ENCODE measurements at places on chromosomes 5 and 9. TPM values are rescaled to one million over a fixed set of nuclear protein-coding genes. Genes with fewer than 3 reads are reported as not detected.

DNA sequence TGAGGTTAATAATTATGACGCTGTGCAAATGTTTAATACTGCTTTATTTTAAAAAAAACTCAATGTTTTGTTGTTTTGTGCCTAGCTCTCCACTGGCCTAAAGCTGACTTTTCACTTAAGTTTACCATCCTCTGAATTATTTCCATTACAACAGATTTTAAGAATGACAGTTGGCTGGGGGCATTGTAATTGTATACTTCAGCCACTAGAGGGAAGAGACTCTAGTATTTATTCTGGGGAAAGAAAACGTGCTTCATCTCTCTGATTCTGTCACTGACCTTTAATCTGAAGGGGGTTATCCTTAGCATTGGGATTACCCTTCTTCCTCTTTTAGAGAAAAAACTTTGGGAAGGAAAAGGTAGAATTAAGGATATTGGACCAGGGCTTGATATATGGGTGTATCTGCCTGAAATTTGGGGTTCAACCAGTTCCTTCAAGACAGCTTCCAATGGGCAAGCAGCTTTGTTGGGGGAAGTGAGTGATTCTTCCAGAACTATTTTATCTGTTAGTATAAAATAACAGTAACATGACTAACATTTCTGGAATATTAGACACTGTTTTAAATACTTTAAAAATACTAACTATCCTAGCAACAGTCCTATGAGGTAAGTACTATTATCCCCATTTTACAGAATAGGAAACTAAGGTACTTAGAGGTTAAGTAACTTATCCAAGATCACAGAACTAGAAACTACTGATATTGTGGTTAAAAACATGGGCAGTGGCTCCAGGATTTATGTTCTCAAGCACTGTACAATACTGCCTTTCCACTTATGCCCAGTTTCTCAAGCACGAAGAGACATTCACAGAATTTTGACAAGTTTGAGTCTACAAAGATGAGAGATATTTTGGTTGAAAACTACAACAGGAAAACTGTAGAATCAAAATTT lies 208.4 kb downstream of the CD180 start:
- DNase-seq: peak; percentile 38

DNA sequence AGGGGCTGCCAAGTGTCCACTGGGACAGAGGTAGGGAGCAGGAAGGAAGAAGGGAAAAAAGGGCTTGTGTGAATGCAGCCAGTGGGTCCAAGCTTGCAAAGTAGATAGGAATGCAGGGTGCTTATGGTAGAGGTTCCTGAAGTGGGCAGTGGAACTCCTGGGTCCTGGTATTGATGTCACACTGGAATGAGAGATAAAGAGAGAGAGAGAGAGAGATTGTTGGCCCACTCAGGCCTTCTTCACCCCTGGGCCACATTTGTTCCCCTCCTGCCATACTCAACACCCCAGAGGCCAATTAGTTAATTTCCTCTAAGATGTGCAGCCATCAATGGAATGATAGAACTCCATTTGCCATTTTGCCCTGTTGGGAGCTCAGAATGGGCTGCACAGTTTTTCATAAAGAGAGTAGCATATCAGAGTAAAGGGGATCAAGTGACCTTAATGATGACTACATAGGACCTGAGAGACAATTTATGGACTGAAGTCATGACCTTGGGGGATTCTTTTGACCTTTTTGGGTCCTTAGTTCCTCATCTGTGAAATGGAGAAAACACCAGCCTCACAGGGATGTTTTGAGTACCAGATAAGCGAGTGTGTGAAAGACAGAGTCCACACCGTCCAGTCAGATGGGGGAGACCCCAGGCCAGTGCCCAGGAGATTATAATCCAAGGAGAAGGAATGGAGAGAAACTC lies 52.9 kb downstream of the PPARGC1B start:
- DNase-seq: no peak

GRCh38 chr9:108386032-108386431 lies 469.8 kb downstream of the ACTL7B start:
- no peak for DNase-seq

DNA sequence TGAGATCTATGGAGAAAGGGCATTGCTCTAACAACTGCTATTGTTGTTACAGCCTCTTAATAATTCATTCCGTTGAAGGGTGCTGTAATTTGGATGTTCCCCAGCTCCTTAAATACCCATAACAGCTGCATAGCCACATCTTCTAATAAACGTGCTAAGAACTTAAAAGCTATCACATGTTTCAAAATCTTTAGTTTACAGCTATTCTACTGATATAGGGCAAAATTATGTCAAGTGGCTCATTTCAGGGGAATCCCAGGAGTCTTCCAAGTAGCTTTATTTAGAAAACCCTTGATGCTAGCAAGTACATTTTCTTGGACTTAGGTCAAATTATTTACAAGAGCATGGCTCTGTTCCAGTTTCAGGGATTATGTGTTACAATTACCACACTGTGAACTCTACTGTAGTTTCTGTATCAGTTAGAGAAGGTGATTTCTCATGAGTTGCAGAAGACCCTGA lies 990.4 kb upstream of the ACO1 start:
- peak; percentile 73 for DNase-seq

GRCh38 chr5:31861601-31862000 lies 222.7 kb downstream of the PDZD2 start:
- DNase-seq: no peak

- no peak for DNase-seq
Observed at GRCh38 chr9:14063756-14064155, 250.2 kb downstream of the NFIB start.

- DNase-seq: no peak
Observed at GRCh38 chr5:108216890-108217289, 165.0 kb downstream of the FBXL17 start.

GRCh38 chr5:36198281-36198680 lies 43.4 kb downstream of the NADK2 start:
- DNase-seq: no peak

DNA sequence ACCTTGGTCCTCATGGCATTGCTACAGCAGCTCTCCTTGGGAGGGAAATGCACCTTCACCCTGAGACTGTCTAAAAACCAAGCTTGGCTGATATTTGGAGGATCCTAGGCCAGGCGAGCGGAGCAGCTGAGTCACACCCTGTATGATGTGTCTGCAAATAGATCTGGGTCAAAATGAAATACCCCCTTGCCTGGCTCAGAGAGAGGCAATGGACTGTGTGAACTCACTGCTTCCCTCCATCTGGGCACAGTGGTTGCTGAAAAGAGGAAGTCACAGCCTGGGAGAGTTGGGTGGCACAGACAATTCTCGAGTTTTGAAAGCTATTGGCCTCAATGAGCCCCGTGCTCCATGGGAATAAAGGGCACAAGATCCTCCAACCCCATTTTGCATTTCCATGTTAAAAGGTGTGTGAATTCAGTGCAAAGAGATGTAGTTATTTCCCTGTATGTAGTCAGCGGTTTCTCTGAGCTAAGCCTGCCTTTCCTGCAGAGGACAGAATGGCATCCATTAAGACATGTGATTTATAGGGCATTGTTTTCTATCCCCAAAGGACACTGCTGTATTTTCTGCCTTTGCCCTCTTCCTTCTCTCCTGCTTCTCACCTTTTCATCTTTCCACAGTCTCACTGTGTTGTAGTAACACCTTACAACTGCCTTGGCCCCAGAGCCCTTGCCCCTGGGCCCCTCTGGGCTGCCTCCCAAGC lies 177.2 kb downstream of the GADD45G start:
- DNase-seq: no peak

DNA sequence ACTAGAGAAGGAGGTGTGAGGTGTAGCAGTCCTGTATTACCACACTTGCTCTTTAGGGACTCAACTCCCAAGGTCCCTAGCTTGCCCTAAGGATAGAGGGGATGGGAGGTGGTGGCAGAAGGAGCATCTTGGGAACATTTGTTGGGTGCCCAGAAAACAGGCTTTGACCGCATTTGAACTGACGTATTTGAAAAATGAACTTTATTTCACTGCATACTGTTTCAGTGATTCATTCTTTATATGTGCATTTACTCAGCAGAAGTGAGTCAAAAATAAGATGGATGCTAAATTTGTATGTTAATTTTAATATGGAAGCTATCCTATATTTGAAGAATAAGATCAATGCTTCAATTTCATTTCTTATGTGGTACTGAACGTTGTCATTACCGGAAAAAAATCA lies 18.7 kb downstream of the DMRT3 start:
- DNase-seq: no peak

DNA sequence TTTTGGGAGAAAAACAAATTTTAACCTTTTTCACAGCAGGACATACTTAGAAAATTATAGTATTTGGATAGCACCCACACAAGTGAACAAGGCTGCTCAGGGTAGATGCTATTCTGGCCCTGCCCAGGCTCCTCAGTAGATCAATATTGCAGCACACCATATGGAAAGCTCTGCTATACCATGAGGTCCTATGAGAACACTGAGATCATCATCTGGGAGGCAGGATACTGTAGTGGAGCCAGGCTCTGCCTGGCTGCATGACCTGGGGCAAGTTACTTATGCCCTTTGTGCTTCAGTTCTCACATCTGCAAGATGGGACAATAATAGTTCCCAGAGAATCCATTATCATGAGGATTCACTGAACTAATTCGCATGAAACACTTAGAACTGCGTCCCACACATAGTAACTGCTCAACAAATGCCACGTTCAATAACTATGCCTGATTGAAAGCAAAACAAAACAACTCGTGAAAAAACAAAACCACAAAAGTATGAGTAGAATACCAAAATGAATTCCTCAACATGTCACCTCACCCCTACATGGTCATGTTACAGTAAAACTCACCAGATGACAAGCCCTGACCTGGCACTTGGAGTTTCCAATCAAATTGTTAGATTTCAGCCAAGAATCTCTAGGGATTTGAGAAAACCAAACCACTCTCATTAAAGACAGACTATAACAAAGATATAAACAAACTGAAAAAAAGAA lies 31.9 kb downstream of the ARSB start:
- DNase-seq: no peak

DNA sequence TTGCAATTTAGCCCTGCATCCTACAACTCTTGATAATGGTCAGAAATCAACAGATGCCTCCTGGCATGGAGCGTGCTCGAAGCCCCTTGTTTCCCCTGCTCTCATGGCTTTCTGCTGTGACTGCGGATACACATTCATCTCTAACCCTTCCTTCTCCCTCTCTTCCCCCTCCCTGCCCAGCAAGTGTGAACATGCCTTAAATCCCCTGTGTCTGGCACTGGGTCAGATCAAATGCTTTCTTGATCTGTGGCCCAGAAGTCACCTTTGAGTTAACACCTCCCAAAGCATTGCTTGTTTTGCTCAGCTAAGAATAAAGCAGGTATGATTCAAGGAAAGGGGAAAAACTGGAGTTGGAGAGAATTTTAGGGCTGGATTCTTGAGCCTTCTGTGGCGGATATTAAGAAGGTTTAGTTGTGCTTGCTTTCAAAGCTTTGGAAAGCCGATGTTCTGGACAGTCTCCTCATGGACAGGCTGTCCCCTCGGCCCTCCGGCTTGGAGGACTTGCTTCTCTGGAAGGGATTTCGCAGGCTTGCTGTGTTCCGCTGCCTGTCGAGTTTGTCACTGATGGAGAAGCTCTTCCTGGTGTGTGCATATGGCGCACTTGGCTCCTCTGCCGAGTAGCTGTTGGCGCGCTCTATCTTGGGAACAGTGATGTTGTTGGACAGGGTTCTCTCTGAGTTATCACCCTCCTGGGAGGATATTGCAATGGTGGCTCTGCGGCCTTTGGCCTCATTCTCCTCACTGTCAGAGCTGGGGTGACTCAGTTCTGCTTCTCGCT lies 121.3 kb upstream of the KLF9 start:
- no peak for DNase-seq

GRCh38 chr9:120635011-120635410 lies 55.0 kb upstream of the CDK5RAP2 start:
- DNase-seq: no peak

DNA sequence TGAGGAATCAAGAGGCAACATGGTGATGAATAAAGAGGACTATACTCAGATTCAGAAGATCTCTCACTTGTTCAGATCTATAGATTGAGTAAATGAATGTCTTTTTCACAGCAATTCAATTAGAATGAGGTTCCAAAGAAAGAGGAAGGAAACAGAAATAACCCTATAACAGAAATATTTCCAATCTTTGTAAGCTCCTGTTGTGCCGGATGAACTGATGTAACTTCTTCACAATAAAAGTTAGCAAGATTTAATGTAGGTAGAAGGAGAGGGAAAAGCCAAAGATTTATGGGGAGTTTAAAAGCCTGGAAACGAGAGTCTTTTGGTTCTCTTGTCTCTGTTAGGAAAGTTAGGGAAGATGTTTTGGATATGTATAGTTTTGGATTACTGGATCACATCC lies 92.1 kb downstream of the PBX3 start:
- DNase-seq: no peak

GRCh38 chr9:133269537-133270362 lies 5.3 kb downstream of the ABO start:
- no peak for DNase-seq

DNA sequence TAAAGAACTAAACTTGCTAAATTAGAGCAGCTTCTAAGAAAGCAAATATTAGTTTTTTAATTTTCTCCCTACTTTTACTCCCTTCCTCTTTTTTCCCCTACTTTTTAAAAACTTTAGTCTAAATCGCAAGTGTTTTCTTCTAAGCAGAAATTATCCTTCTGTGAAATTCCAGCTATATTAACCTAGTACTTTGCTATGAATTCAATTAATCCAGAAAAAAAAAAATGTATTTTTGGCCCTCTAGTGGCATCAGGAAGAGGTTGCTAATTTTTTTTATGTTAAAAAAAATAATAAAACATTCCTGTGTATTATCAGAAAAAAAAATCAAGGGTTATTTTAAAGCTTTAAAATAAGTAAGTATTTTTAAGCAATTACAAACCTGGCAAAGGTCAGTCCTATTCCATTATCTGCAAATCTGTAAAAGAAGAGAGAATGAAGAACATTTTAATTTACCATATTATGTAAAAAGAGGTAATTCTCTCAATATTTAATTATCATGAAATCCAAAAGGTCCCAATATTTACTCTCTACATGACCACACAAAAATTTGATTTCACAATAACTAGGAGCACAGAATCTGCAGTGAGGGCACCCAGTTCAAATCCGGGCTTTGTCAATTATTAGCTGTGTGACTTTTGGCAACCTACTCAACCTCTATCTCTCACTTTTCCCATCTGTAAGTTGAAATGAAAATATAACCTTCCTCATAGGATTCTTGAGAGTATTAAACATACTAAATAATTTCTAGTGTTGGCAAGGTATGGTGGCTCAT lies 52.0 kb downstream of the CEMIP2 start:
- no peak for DNase-seq

The ACOT12 gene
- not detected for total RNA-seq

The STOM gene
- 162 TPM for total RNA-seq

The SNCAIP gene
- 22.0 TPM for total RNA-seq

The PCDHAC1 gene
- total RNA-seq: 0.41 TPM

The PAX5 gene
- 0.62 TPM for total RNA-seq

The OSMR gene
- total RNA-seq: 14.7 TPM

The ANKRD34B gene
- total RNA-seq: not detected

The QRFP gene
- not detected for total RNA-seq

The CORO2A gene
- 2.9 TPM for total RNA-seq

The SEMA6A gene
- total RNA-seq: 47.2 TPM

The ADAMTSL2 gene
- total RNA-seq: 4.3 TPM

The SAXO1 gene
- total RNA-seq: under 0.01 TPM

The C9orf153 gene
- total RNA-seq: not detected

The PDLIM7 gene
- total RNA-seq: 83.0 TPM

Measured in tongue (tissue), 3 donors.